CD4-positive, alpha-beta T cell treated with Interleukin-15 for 4 hours (primary cell): ENCODE measurements at places on chromosomes 4 and X.
A peak's percentile ranks its signal among the peaks of the same experiment; 100 is the strongest.

- DNase-seq = no peak
Measured at GRCh38 chr4:116829187-116829586, 256.2 kb downstream of the TRAM1L1 start.

- DNase-seq = no peak
Measured at GRCh38 chr4:101871962-101872676, 81.6 kb downstream of the BANK1 start.

DNA sequence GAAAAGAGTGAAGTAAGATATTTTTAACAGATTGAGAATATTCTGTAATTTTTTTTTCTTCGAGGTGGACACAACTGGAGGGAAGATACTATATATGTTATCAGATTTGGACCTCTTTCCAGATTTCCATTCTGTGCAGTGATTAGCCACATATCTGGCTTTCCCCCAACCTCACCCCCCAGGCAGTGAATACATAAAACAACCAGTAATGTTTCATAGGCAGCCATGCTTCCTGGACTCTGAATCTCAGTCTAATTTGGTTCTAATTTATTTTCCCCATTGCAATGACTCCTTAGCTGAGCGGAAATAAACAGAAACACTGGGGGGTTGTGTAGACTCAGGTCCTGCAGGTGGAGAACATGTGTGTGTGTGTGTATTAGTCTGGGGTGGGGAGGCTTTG is 226.5 kb downstream of the FBXW7 start:
- DNase-seq = no peak

GRCh38 chr4:86586626-86587380 is 7.3 kb upstream of the PTPN13 start:
- no peak for DNase-seq

- DNase-seq = no peak
Measured at GRCh38 chr4:82524570-82525152, 37.1 kb downstream of the TMEM150C start.

GRCh38 chrX:13232484-13232883 is 87.4 kb downstream of the ATXN3L start:
- no peak for DNase-seq

DNA sequence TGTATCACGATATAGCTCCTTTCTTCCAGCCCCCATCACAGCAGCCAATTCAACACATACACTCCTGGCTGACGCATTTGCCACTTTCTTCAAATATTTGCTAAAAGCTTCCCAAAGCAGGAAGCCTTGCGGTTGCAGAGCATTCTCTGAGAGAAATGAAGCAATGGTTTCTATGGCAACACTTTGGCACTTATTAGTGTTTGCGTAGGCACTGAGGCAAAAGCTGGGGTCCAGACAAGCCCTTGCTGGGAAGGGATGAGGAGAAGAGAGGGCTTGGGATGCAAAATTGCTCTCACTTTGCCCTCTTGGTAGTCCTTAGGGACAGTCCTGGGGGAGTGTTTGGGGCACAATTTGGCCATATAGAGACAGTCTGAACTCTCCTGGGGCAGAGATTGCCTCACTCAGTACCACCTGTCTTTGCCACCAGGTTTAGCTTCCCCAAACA is 55.0 kb upstream of the PAK3 start:
- peak; percentile 22 for DNase-seq

- no peak for DNase-seq
Measured at GRCh38 chr4:158374318-158374717, 147.4 kb upstream of the RXFP1 start.

DNA sequence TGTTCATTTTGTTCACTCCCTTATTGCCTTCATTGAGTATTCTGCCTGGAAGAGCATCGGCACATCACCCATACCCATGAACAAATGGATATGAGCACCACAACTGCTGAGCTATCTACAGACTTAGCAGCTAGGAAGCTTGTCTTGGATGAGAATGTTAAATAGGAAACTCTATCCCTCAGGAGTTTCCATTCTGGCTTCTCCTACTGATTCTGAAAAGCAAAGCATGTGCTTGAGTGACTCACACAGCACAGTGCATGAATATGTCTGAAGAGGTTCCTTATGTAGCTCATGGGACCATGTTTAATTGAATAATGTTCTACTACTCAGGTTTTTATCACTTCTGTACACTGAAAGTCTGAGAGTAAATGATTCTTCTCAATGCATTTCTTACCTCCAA is 57.3 kb upstream of the MXRA5 start:
- no peak for DNase-seq
